ENCODE measurements at places on chromosomes 2 and 18.
A peak's percentile ranks its signal among the peaks of the same experiment; 100 is the strongest.

DNA sequence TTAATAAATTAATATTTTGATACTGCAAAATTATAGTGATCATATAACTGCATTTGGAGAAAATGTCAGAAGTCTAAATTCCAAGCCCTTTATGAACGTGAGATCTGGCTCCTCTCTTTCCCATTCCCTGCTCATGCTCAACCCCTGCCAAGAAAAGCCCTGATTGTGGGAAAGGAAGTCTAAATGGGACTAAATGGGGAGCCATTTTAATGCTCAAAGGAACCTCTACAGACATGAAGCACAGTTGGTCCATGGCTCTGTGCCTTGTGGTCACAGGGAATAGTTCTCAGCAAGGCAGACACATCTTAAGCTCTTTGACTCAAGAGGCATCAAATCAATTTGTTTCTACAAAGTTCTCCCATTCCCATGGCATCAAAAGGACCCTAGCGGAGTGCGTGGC is 29.3 kb upstream of the INSIG2 start:
- no peak for DNase-seq

DNA sequence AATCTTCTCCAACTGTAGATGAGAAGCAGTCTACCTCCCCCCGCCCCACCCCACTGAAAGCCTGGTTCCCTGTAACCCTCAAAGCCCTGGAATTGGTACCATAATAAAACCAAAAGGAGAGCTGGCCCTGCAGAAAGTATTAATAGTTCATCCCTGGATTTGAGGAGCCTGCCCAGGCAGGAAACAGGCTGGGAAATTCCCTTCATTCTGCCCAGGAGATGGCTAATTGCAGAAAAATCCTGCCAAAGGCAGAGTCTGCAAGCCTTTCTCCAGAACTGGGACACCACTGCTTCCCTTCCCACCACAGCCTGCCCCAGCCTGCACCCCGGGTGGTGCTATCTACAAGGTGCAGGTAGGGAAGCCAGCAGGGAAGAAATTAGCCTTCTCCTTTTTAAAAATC is 16.3 kb downstream of the GKN2 start:
- DNase-seq, result no peak

DNA sequence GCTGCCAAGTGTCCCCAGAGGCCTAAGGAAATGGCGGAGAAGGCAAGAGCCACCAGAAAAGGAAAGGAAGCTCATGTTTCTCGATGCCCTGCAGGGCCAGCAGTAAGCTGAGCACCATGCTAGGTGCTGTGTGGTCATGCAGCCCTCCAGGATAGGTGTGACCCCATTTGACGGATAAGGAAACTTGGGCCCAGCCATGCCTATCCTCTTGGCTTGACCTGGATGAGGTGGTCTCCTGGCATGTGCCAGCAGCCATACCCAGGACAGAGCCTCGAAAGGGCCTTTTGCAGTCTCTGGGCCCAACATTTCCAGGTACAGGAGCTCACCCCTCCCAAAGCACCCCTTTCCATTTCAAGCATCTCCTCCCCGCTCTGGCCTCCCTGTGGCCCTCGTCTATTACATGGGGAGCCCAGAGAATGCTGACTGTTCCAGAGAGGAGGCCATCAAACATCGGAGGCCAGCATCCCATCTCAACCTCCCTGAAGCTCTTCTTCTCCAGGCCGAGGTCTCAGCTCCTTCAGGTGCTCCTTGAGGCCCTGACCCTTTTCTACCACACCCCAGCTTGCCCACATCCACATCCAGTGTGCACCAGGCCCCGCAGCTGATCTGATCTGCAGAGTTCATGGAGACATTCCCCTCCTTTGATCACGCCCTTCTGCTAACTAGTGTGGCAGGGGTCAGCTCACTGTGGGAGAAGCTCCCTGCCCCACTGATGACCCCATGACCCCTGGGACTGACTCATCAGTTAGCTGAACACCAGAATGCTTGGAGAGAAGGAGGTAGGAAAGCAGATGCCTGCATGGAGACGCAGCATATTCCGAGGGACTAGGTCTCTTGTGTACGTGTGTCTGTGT is 208.4 kb downstream of the TNS1 start:
- no peak for DNase-seq

GRCh38 chr2:85812094-85812735 is 58.4 kb downstream of the ATOH8 start:
- DNase-seq, result no peak

- no peak for DNase-seq
Observed at GRCh38 chr18:49123431-49123830, 172.7 kb upstream of the SMAD7 start.

DNA sequence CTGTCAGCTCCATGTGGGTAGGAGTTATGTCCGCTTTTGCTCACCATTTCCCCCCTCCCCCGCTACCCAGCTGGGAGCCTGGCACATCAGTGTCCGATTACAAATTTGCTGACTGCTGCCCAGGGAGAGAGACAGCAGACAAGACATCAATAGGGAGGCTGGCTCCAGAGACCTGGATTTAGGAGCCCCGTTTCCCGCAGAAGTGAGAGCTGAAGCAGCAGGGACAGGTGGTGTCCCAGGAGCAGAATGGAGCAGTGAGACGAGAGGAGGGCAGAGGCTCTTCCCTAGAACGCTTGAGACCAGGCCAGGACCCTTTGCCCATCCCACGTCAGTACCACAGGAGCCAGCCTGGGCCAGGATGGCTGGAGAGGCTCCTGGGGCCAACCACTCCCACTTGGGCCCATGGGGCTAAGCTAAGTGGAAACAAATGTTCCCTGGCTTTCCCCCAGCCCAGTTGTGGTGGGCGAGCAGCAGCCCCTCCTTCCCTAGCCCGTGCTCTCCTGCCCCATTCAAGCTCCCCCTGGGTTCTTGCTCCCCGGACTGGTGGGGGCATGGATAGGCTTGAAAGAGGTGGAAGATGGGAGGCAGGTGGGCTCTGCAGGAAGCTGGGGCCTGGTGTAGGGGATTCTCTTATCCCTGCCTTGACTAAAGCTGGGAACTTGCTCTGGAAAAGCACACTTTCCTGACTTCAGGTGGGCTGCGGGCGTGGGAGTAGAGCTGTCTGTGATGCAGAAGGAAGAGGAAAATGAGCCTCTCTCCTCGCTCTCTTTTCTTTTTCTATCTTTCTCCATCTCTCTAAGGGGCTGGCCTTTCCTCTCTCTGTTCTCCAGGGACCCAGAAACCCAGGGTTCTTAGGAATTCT is 4.1 kb upstream of the WNT6 start:
- DNase-seq, result no peak

DNA sequence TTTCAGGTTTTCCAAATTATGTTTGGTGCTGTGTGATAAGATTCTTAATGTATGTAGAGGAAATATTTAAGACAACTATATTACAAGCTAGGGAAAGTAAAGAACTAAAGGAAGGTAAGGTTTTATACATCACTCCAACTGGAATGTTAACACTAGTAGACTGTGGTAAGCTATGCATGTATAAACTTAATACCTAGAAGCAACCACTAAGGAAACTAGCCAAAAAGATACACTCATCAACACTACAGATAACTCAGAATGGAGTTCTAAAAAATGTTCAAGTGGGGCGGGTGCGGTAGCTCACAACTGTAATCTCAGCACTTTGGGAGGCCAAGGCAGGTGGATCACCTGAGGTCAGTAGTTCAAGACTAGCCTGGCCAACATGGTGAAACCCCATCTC is 37.8 kb upstream of the MALL start:
- no peak for DNase-seq

DNA sequence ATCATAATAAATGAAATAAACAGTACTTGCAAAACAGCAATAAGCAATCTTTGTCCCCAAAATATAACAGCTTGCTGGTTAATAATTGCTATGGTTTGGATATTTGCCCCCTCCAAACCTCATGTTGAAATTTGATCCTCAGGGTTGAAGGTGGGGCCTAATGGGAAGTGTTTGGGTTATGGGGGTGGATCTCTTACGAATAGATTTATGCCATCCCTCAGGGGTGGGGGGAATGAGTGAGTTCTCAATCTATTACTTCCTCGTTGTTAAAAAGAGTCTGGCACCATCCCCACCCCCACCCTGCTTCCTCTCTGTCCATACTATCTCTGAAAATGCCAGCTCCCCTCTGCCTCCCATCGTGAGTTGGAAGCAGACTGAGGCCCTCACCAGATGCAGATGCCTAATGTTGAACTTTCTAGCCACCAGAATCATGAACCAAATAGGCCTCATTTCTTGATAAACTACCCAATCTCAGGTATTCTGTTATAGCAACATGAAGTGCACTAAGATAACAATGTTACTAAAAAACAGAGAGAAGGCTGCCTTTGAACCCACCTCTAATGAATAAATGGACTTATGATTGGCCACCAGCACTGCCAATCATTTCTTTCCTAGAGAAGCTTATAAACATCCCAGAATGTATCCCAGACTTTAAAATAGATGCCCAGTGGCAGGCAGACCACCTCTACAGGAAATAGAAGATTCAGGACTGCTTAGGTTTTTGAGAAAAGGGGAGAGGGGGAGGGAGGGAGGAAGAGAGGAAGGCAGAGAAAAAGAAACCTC is 90.1 kb downstream of the ALPK2 start:
- DNase-seq, result no peak

GRCh38 chr2:235779444-235779896 is 285.6 kb downstream of the AGAP1 start:
- DNase-seq, result peak; percentile 13

DNA sequence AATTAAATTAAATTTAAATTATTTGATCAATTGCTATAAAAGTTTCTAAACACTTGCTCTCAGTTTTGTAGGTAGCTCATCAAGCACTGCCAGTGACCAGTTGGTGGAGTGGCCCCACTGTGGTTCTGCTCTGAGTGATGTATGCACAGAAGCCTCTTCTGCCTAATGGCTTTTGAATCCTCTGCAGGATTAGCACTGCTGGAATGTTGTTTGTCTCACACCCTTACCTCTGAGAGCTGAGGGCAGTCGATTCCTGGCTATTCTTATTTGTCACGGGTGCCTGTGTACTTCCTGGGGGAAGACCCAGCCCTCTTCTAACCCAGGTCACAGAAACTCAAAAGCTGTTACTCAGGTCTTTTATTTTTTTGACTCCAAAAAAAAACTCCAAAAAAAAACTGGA is 9.5 kb downstream of the CAPN14 start:
- no peak for DNase-seq

DNA sequence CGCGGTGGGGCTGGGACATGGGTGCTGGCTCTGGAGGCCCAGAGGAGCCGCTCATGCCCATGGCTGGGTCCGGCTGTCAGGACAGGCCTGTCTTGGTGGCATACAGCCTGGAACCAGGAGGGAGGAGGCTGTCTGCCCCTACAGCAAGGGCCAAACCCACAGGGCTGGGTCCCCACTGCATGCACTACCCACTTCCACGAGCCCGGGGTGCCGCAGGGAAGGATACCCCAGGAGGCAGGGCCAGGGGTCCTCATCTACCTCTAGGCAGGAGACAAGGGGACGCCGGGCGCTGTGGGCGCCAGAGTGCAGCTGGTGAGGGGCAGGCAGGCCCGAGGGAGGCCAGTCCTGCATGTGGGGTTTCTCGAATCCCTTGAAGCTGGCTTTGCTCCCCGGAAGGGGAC is 95.1 kb upstream of the GPC1 start:
- no peak for DNase-seq

- DNase-seq, result no peak
Observed at GRCh38 chr18:24366328-24366727, 31.3 kb downstream of the OSBPL1A start.

GRCh38 chr2:231665245-231666170 is 42.8 kb upstream of the PTMA start:
- no peak for DNase-seq

GRCh38 chr2:191253476-191253875 is 8.3 kb downstream of the MYO1B start:
- DNase-seq, result no peak
